ENCODE measurements at places on chromosomes 12 and 14.

DNA sequence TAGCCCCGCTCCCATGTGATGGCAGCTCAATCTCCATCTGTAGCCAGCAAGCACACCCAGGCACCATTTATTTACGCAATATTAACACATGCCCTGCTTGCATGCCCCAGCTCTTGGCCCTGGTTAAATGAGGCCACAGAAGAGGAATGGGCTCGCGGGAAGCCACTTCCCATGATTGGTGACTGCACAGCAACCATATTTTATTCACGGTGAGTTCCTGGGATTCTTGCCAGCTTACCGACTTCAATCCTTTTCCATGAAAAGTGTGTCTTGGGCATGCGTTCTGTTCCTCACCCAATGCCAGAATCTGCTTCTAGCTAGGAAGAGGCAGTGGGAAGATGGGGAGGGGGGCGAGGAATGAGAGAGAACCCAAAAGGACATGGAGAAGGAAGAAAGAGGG lies 54.7 kb downstream of the PITPNM2 start:
- DNase-seq = no peak

DNA sequence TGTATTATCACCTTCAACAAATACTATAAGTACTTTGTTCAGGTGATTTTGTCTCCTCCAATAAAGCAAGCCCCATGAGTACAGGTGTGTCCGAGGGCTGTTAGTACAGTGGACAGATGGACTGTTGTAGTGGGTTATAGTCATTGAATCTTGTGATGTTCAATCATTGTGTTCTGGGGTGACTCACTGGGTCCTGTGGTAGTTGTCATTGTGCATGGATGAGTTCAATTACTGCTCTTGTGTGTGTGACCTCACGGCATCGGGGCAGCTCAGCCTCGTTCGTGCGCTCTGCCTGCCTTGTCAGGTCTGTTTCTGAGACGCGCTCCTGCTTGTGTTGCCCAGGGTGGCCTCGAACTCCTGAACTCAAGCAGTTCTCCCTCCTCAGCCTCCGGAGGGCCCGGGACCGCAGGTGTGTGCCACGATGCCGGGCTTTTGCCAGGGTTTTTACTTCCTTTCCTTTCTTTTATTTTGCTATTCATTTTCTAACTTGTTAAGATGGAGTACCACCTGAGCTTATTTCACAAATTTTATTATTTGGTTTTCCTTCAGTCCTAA lies 72.2 kb downstream of the DDX51 start:
- no peak for DNase-seq

GRCh38 chr12:121611306-121611705 lies 15.0 kb upstream of the ORAI1 start:
- no peak for DNase-seq

GRCh38 chr12:42574851-42575266 lies 14.7 kb downstream of the PRICKLE1 start:
- DNase-seq = no peak

DNA sequence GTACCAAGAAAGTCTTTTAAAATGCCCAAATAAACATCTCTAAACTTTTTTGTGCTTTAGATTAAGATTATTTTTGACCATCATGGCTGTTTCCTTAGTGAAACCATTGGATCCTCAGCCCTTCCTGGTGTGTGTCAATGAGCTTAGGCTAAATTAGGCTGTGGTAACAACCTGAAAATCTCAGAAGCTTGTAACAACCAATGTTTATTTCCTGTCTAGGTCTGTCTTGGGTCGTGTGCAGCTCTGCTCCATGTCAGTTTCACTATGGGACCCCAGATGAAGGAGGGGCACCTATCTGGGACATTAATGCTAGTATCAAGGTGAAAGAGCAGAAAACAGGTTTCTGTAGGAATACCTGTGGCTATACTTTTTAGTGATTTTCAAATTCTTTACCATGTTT lies 49.9 kb downstream of the KCNMB4 start:
- no peak for DNase-seq

GRCh38 chr12:6276956-6277620 lies 33.4 kb upstream of the PLEKHG6 start:
- no peak for DNase-seq

DNA sequence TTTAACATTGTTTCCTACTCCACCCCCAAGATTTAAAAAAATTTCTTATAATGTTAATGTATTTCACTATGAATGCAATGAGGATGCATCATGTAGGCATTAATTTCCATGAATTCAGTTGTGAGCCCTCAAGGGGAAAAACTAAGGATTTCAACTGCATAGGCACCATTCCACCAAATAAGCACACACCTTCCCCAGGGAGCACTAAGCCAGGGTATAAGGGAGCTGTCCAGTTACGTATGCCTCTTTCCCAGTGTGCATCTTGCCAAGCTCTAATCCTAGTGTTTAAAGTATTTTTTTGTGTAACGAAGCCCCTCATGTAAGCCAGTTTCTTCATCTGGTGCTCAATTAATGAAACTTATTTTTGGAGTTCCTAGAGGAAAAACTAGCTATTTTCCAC lies 6.6 kb downstream of the FERMT2 start:
- DNase-seq = no peak

Measured in suppressor macrophage (primary cell).